ENCODE measurements at places on chromosomes 5 and 9.

- DNase-seq = peak; percentile 84
Measured at GRCh38 chr5:65190328-65191053, 291.2 kb downstream of the ADAMTS6 start.

- DNase-seq = peak; percentile 35
Measured at GRCh38 chr5:133754575-133755169, 142.3 kb upstream of the FSTL4 start.

DNA sequence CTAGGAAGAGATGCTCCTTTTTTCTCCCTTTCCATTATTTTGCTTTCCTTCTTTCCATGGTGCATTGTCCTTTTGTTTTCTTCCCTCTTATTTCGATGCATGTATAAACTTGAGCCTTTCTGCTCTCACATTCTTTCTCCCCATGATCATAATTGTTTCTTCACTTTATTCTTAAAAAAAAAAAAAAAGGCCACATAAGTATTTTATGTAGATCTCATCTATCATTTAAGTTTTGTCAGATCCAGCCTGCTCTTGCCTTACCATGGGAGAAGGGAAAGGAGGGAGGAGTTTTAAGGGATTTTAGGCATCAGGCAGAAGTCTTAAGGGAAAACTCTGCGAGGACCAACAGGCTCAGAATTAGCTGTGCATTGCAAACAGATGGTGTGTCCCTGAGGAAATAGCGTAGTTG, 11.1 kb downstream of the TGFBR1 start:
- DNase-seq = no peak

DNA sequence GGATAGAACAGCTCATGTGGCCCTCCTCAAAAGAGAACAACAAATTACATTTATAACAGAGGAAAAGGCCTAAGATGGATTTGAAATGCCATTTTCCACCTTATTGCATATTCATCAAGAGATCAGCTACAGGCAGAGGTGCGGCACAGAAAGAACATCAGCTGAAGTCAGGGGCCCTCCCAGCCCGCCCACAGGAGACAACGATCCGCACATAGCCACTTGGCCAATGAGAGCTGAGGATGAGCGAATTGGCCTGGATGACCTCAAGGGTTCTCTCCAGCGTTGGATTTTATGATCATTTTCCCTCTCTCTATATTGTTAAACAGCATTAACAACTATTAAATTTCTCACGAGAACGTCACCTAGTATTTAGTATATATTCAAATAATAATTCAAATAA, 97.6 kb downstream of the GNAQ start:
- no peak for DNase-seq

DNA sequence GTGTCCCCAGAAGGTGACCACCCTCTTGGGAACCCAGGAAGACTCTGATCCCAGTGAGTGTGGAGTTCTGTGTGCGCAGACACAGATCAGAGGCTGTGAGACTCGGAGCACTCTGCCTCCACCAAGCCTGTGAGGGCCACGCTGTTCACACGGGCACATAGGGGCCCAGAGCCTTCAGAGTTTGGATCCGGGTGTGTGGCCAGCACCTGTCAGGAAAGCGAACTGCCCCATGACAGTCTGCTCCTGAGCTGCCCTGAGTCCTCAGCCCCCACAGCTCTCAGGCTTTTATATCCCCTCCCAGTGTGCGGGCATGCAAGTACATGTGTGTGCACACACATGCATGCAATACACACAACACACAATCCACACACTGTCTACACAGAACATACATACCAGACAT, 161.8 kb upstream of the IRX2 start:
- no peak for DNase-seq

GRCh38 chr5:150658699-150659265, 2.3 kb upstream of the MYOZ3 start:
- no peak for DNase-seq

DNA sequence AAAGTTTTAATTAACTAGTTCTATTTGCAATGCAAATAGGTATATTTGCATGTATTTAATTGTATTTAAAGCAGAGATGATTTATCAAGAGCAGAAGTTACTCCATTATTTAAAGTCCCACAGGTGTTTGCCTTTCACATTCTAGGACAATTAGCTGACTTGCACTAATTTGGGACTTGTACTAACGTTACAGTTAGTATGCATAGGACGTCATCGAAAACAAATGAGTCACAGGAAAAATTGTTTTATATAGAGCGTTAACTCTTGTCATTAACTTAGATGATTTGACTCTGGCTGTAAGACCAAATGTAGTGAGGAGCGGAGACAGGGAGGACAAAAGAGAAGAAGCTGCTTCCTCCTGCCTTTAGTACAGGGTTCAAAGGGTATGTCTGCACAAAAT, 126.1 kb upstream of the IFNE start:
- no peak for DNase-seq

- DNase-seq = no peak
Measured at GRCh38 chr5:124741711-124742496, 4.5 kb downstream of the ZNF608 start.

DNA sequence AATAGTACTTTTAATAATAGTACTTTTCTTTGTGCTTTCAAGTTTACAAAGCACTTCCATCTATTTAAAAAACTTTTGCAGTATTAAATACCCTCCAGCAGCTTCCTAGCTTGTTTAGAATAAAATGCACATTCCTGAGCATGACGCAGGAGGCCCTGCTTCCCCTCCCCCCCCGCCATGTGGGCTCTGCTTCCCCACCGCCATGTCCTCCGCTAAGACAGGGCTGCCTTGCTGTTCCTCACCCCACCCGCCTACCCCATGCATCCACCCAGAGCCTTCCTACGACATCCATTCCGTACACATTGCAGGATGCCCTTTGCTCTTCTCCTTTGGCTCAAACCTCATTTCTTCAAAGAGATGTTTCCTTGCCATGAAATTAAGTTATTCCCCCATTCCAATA, 205.9 kb upstream of the MSX2 start:
- DNase-seq = no peak

DNA sequence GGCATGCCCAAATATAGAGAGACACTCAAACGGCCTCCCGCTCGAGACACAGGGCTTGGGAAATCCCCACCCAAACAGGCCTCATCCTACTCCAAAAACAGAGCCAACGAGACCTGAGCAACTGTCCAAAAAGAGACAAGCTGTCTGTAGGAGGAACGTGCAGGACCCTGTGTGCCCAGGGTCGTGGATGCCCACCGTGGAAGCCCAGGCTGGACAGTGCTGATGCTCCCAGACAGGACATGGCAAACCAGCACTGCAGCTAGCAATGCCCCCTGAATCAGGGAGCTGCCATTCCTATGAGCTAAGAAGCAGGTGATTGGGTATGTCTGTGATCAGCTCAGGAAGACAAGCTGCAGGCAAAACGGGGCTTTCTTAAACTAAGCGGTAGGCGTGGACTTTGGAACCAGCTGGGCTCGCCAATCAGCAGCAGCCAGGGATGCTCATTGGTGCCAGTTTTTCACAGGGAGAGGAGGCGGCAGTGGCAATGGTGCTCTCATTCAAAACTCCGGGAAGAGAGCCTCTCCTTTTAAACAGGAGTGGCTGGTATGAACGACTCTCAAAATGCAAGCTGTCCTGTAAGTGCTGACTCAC, 113.1 kb upstream of the IRX2 start:
- no peak for DNase-seq

- no peak for DNase-seq
Measured at GRCh38 chr9:133529457-133529856, 4.7 kb upstream of the MYMK start.

GRCh38 chr5:141654298-141654697, 3.1 kb upstream of the FCHSD1 start:
- no peak for DNase-seq

DNA sequence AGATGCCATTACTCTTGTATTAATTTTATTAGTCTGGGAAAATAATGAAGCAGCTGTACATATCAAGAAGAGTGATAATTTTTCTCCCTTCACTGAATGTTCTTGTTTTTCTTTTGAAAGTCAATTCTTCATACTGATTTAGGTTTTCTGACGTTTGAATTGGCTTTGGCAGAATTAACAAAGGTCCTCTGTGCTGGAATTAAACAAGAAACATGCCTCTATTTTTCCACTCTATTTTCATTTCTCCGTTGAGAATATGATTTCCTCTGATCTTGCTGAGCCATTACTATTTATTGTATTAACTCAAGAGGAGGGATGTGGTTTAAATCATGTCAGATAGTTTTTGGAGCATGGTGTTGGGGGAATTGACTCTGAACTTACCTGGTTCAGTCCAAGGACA, 42.3 kb downstream of the ANKDD1B start:
- no peak for DNase-seq

GRCh38 chr5:93899026-93899600, 157.7 kb upstream of the POU5F2 start:
- peak; percentile 12 for DNase-seq

- no peak for DNase-seq
Measured at GRCh38 chr5:28156981-28157380, 1118.6 kb upstream of the CDH9 start.

- no peak for DNase-seq
Measured at GRCh38 chr9:108852079-108852478, 3.7 kb downstream of the ACTL7B start.

DNA sequence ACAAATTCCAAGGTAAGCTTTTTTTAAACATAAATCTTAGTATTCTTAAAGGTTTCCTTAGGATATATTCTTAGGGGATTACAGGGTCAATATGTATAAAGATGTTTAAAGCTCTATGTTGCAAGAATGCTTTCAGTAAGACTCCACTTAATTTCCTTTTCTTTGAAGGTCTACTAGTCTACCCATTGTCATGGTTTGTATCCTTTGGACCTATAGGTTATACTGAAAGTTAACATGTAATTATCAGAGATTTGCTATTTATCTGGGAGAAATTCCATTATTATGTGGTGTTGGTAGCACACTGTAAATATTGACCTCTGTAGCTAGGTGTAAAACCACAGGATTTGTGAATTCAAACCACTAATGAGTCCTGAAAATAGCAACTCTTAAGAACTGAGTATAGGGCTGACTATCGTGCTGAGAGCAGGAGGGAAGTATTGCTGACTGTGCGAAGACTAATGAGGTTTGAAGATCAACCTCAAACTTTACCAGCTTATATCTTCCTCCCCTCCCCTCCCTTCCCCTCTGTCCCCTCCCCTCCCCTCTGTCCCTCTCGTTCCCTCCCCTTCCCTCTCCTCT, 85.6 kb downstream of the GADD45G start:
- DNase-seq = peak; percentile 45

DNA sequence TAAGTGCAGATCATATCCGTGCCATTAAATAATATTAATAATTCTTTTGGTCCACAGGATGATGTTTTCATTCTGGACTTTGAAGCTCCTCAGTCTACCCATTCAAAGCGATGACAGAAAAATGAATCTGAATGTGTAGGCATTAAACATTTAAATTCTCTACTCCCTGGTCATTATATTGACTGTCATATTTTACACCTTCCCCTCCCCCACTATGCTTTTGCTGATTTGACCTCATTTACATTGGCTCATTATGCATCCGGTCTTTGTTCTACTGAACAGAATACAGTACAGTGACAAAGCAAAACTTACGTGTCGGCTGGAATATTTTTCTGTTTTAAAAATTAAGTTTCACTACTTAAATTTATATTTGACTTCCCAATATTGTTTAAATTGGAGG, 289.7 kb upstream of the TMEM161B start:
- DNase-seq = no peak

- no peak for DNase-seq
Measured at GRCh38 chr5:75044406-75044805, 8.0 kb downstream of the GCNT4 start.

DNA sequence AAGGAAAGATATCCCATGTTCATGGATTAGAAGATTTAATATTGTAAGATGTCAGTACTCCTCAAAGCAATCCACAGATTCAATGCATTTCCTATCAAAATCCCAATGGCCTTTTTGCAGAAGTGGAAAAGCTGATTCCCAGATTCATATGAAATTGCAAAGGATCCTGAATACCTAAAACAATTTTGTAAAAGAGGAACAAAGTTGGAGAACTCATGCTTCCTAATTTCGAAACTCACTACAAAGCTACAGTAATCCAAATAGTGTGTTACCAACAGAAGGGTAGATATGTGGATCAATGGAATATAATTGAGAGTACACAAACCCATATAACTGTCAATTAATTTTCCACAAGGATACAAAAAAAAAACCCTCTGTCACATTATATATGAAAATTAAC, 154.3 kb upstream of the ZNF618 start:
- DNase-seq = no peak

- DNase-seq = no peak
Measured at GRCh38 chr5:90308787-90309585, 100.6 kb downstream of the CETN3 start.

Data from activated CD4-positive, alpha-beta T cell treated with anti-CD3 and anti-CD28 coated beads, Interleukin-2, Interleukin-6, amounts not matched to agents 100 ng/mL and 50 ng/mL, durations not matched to agents 16 hours and 8 hours (primary cell).